ENCODE measurements at places on chromosomes 6 and 20. TPM values are rescaled to one million over a fixed set of nuclear protein-coding genes. Genes with fewer than 3 reads are reported as not detected.

- H3K4me1 ChIP-seq: peaks cover 6% of the 10 kb centered on the region
- no peaks in the 10 kb centered on the region for H3K27me3 ChIP-seq
- H3K4me3 ChIP-seq: no peak overlapping the region
- no peak overlapping the region for H3K27ac ChIP-seq
- H3K36me3 ChIP-seq: no peaks in the 10 kb centered on the region
Measured at GRCh38 chr20:61848851-61849250, 216.8 kb downstream of the TAF4 start.

The XKR7 gene
- total RNA-seq: 0.07 TPM

The THBD gene
- total RNA-seq: 0.06 TPM

DNA sequence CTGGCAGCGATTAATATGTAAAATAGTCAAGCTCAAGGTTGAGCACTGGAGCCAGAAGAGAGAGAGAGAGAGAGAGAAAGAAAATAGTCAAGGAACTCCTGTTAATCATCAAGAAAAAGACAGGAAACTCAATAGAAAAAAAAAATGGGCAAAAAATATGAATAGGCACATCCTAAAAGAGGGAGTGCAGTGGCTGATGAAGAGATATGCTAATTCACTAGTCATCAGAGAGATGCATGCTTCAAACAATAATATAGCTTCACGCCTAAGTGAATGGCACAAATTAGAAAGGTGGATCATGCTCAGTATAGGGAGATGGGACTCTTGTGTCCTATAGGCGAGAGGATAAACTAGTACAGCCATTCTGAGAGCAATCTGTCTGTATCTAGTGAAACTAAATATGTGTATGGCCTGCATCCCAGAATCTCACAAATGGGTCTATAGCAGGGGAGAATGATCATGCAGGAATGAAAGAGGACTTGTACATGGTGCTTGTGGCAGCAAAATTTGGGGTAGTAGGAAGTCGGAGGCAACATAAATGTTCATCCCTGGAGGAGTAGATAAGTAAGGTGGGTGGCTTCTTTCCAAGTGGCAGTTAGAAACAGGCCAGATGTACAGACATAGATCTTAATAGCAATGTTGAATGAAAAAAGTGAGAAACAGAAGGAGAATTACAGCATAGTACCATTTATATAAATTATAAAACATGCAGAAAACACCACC, 176.8 kb downstream of the VEGFA start:
- no peak overlapping the region for H3K4me3 ChIP-seq
- H3K36me3 ChIP-seq: no peaks in the 10 kb centered on the region
- H3K27ac ChIP-seq: no peak overlapping the region
- no peaks in the 10 kb centered on the region for H3K27me3 ChIP-seq

- H3K27ac ChIP-seq: no peak within 1 kb of the TSS
- H3K27me3 ChIP-seq: no peaks in the 10 kb centered on the region
- no peaks in the 10 kb centered on the region for H3K4me1 ChIP-seq
- no peaks in the 10 kb centered on the region for H3K36me3 ChIP-seq
- H3K4me3 ChIP-seq: no peak within 1 kb of the TSS
Measured at GRCh38 chr20:56411759-56412472, at the start of gene CASS4. Gene CASS4, plus strand, starts transcription at chr20:56412260. Its CDS starts 199 bp downstream, at chr20:56412459.

The C6orf15 gene
- not detected for total RNA-seq

DNA sequence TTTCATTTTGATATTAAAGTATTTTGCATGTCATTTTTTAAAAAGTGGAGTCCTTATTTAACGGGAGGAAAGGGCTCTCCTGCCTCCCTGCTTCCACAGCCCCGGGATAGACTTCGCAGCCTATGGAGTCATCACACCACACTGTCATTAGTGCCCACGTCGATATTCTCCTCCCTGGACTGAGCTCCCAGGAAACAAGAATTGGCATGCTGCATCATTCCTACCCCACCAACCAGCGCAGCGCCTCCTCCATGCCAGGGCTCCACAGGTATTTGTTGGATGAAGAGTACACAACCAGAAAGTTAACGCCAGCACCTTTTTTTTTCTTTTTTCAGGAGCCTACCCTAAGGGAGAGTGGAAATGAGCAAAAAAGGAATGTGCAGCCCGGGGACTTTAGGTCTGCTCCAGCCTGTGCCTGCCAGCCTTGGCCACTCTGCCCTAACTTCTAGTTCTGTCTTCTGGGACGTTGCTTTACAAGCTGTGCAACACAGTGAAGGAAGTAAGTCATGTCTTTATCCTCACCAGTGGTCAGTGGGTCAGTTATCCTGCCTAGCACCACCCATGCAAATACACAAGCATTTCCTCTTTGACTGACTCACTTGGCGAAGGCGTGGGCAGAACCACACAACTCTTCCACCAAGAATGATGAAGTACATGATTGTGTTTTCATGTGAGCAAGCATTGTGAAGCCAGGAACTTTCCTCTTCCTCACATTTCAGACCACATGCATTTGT, 180.7 kb upstream of the UST start:
- no peaks in the 10 kb centered on the region for H3K4me1 ChIP-seq
- no peak for DNase-seq
- no peaks in the 10 kb centered on the region for H3K36me3 ChIP-seq
- H3K4me3 ChIP-seq: no peak overlapping the region
- no peaks in the 10 kb centered on the region for H3K27me3 ChIP-seq
- no peak overlapping the region for H3K27ac ChIP-seq

GRCh38 chr20:42889517-42889916, 300.2 kb downstream of the PTPRT start:
- no peak for DNase-seq
- H3K4me3 ChIP-seq: no peak overlapping the region
- H3K27ac ChIP-seq: no peak overlapping the region

- H3K36me3 ChIP-seq: no peaks in the 10 kb centered on the region
- H3K27me3 ChIP-seq: no peaks in the 10 kb centered on the region
- DNase-seq: no peak
- no peak overlapping the region for H3K27ac ChIP-seq
Measured at GRCh38 chr6:87945966-87946365, 101.7 kb upstream of the SPACA1 start.

GRCh38 chr6:140774080-140774505, 1358.6 kb upstream of the GJE1 start:
- H3K4me3 ChIP-seq: no peak overlapping the region
- H3K36me3 ChIP-seq: no peaks in the 10 kb centered on the region
- no peak for DNase-seq
- H3K4me1 ChIP-seq: no peaks in the 10 kb centered on the region
- H3K27ac ChIP-seq: no peak overlapping the region

- peak overlapping the region; percentile 32 for H3K4me3 ChIP-seq
- DNase-seq: peak; percentile 81
- no peaks in the 10 kb centered on the region for H3K36me3 ChIP-seq
Measured at GRCh38 chr6:7673063-7673536, 52.8 kb upstream of the BMP6 start.

The CLDN20 gene
- not detected for total RNA-seq

The TNFRSF21 gene
- total RNA-seq: 23.2 TPM

The TRAPPC3L gene
- not detected for total RNA-seq

DNA sequence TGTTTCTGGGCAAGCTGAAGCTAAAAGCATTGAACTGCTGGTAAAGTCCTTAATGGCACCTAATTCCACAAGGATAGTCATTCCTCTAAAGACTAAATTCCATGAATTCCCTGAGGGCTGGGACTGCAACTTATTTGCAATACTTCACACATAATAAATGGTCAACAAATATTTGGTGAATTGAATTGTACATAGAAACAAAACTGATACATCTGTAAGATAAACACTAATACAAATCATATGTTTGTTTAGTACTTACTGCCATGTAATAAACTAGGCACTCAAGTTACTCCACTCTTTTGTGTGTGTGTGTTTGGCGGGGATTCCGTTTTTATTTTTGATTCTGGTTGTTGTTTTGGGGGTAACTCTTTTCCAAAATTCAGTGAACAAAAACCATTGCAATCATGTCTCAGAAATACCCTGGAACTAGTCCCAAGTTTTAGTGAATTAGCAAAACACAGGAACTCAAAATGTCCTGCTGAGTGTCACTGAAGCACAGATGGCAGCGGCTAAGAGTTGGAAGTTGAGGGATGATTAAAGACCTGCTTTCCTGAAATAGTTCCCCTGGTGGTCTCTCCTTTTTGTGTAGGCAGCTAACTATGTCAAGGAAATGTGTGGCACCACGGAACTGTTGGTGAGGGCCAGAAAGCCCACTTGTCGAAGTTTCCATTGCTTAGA, 74.8 kb upstream of the SNRPB2 start:
- no peak for DNase-seq
- no peak overlapping the region for H3K27ac ChIP-seq
- H3K27me3 ChIP-seq: no peaks in the 10 kb centered on the region
- no peaks in the 10 kb centered on the region for H3K36me3 ChIP-seq

GRCh38 chr6:167139761-167140160, 16.9 kb downstream of the CCR6 start:
- no peak for DNase-seq
- no peak overlapping the region for H3K27ac ChIP-seq
- no peaks in the 10 kb centered on the region for H3K27me3 ChIP-seq
- peaks cover 14% of the 10 kb centered on the region for H3K4me1 ChIP-seq
- no peaks in the 10 kb centered on the region for H3K36me3 ChIP-seq
- no peak overlapping the region for H3K4me3 ChIP-seq

The OR2H2 gene
- total RNA-seq: not detected

The FOXF2 gene
- total RNA-seq: not detected

The RIMS4 gene
- 7.8 TPM for total RNA-seq

DNA sequence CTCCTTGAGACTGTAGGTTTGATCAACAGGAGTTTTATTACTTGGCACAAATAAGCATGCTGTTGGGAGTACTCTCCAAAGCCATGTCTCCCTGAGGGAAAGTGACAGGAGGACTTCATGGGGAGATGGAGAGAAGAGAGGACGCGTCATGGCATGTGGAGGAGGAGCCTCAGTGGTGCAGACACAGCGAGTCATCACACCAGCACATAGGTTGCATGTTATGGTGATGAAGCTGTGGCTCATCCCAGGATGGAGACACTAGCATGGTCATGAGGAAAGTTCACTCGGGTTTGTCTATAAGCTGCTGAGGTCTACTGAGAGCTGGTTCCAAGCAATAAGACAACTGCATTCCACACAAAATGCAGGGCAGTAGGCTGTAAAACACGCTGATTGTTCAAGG, 13.2 kb upstream of the SSTR4 start:
- peaks cover 15% of the 10 kb centered on the region for H3K4me1 ChIP-seq
- H3K27me3 ChIP-seq: no peaks in the 10 kb centered on the region
- H3K27ac ChIP-seq: no peak overlapping the region
- DNase-seq: no peak
- no peak overlapping the region for H3K4me3 ChIP-seq
- H3K36me3 ChIP-seq: no peaks in the 10 kb centered on the region

The CLVS2 gene
- 1.8 TPM for total RNA-seq

GRCh38 chr6:119612176-119612891, 262.8 kb upstream of the MAN1A1 start:
- H3K27me3 ChIP-seq: no peaks in the 10 kb centered on the region
- no peaks in the 10 kb centered on the region for H3K4me1 ChIP-seq
- H3K27ac ChIP-seq: no peak overlapping the region
- no peaks in the 10 kb centered on the region for H3K36me3 ChIP-seq
- DNase-seq: no peak
- no peak overlapping the region for H3K4me3 ChIP-seq

Data from neural progenitor cell (in vitro differentiated cells).